ENCODE measurements at places on chromosomes 2 and 18.
A peak's percentile ranks its signal among the peaks of the same experiment; 100 is the strongest.

DNA sequence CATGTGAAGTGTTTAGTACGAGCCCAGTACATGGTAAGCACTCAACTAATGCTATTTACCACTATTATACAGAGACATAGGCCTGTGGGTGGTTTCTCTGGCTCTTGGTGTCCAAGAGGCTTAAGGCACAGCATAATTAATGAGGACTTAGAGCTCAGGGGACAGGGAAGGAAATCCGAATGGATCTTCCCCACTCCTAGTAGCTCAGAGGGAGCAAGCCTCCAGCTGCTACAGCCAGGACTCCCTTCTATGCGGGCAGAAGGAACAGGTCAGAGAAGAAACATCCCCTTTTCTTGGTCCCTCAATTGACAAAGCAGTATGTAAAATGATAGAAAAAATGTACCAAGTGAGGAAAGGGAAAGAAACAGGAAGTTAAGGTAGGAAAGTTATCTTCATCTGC, 261.3 kb upstream of the STON1 start:
- DNase-seq, result no peak

GRCh38 chr18:79518683-79519128, 123.0 kb downstream of the NFATC1 start:
- DNase-seq, result no peak

- DNase-seq, result no peak
Measured at GRCh38 chr2:128809880-128810279, 491.2 kb upstream of the HS6ST1 start.

DNA sequence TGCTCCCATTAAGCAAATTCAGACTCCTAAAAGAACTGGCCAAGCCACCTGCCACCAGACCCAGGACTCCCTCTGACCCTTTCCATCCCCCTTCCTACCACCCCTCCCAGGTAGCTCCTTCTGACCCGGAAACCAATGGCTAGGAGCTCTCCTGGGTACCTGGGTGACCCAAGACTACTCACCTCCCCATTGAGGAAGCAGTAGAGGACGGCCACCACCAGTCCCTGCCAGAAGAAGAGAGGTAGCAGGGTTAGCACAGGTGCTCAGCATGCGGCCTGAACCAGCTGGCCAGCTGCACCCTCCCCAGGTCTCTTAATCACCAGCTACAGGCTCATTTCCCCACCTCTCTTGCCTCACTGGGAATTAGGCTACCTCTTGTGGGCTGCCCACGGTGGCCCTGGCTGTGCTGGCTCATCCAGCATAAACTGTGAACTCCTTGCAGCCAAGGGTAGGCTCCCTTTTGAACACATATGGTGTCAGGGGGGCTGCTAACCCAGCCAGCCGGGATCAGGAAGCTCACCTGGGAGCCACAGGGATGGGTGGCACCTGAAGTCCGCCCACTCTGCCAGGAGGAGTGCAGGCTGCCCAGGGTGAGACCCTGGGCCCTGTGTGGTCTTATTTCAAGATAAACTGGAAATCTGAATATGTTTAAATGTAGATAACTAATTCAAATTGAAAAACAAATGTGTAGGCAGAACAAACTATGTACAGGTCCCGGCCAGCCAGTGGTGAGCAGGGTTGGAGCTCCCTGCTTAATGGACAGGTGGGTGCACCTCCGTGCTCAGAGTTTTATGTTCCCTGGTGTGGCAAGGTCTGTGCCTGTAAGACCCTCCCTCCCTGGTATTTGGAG, 9.9 kb downstream of the TMEM37 start:
- DNase-seq, result no peak

- DNase-seq, result peak; percentile 12
Measured at GRCh38 chr18:36828157-36828629, 609 bp downstream of the TPGS2 start.

- no peak for DNase-seq
Measured at GRCh38 chr2:214577769-214578168, 166.9 kb downstream of the VWC2L start.

- peak; percentile 46 for DNase-seq
Measured at GRCh38 chr2:190344276-190344827, 963 bp downstream of the INPP1 start.

GRCh38 chr2:49175831-49176230, 21.5 kb upstream of the FSHR start:
- DNase-seq, result no peak

- DNase-seq, result no peak
Measured at GRCh38 chr2:171018522-171018921, 89.5 kb downstream of the GORASP2 start.

- no peak for DNase-seq
Measured at GRCh38 chr2:145277922-145278321, 758.0 kb upstream of the ZEB2 start.

GRCh38 chr2:122471753-122472152, 716.3 kb downstream of the TSN start:
- no peak for DNase-seq

GRCh38 chr18:37385846-37386778, 179.5 kb downstream of the CELF4 start:
- peak; percentile 55 for DNase-seq

DNA sequence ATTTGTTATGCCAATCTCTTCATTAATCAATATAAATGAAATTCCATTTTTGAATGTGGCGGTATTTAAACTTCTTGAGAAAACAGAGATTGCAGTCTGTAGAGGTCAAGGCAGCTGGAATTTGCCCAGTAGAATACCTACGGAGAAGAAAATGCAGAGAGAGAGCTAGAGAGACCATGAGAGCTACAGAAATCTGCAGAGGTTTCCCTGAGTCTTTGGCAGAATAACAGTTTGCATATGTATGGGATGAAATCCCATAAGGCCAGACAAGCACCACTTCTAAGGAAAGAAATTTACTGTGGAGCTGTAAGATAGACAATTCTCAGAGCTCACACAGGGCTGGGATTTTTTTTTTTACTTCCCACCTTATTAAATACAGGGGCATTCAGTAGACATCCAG, 23.6 kb upstream of the TMEFF2 start:
- DNase-seq, result no peak
